ENCODE measurements at places on chromosomes 5 and 9.

GRCh38 chr5:52521236-52521635, 266.5 kb upstream of the ITGA1 start:
- DNase-seq: no peak

GRCh38 chr5:64458948-64459347, 46.9 kb upstream of the RGS7BP start:
- DNase-seq: no peak

- DNase-seq: no peak
Measured at GRCh38 chr9:70053864-70054263, 10.2 kb downstream of the MAMDC2 start.

DNA sequence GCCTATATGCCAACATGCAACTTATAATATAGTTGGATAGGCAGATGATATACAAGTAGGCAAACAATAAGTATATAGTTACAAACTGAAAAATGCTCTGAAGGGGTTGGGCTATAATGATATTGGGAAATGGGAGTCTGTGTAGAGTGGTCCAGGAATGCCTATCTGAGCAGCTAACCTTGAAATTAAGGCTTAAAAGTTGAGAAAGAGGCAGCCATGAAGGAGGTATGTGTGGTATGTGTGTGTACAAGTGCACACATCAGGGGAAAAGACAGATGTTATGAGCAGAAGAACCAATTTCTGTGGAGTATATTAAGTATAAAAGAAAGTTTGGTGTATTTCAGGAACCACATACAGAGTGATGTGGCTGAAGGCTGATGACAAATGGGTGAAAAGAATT, 154.9 kb upstream of the PAPPA start:
- DNase-seq: no peak

DNA sequence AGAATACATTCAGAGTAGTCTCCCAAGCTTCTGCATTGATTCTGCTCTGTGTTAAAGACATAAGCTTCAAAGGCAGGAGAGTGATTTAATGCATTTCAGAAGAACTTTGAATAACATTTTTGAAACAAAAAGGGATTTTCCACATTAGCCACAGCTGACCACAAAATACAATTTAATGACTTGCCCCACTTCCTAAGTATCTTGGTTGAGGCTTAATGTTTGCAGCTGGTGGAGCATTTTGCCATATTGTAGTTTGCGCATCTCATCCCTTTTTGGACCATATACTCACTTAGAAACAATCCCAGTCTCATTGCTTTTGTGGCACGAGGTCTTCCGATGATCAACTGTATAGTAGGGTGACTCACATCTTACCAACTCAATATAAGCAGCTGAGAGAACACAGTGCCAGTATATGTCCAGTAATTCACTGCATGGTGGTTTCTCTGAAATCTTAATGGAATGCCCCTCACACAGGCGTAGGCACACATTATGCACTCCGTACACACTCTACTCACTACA, 455.8 kb upstream of the PTGER4 start:
- no peak for DNase-seq
